LHCN-M2 (cell line): ENCODE measurements at places on chromosomes 7 and 10. TPM values are rescaled to one million over a fixed set of nuclear protein-coding genes. Genes with fewer than 3 reads are reported as not detected.

Gene TDRD1
- 0.06 TPM in 1 of 2 replicates, not detected in the other for total RNA-seq

DNA sequence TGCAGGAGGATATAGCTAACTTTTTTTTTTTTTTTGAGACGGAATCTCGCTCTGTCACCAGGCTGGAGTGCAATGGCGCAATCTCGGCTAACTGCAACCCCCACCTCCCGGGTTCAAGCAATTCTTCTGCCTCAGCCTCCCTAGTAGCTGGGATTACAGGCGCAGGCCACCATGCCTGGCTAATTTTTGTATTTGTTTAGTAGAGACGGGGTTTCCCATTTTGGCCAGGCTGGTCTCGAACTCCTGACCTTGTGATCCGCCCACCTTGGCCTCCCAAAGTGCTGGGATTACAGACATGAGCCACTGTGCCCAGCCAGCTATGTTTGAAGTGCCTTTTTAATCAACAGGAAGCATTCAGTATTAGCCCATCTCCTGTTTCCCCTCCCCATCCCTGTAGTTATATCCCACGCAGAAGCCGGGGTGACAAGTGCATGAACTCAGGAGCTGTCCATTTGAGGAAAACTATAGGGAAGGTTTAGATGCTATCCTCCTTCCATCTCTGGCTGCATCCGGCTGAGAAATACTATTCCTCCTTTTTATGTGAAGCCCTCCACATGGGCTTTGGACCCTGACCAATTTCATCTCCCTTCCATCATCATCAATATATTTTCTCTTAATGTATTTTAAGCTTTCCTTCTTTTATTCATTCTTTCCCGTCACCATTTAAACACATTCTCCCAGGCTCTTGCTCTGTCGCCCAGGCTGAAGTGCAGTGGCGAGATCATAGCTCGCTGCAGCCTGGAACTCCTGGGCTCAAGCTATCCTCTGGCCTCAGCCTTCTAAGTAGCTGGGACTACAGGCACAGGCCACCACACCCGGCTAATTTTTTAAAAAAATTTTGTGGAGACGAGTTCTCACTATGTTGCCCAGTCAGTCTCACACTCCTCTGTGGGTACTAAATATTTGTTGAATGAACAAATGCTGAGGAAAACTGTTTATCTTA lies 1.3 kb upstream of the POT1 start:
- no peak for DNase-seq

DNA sequence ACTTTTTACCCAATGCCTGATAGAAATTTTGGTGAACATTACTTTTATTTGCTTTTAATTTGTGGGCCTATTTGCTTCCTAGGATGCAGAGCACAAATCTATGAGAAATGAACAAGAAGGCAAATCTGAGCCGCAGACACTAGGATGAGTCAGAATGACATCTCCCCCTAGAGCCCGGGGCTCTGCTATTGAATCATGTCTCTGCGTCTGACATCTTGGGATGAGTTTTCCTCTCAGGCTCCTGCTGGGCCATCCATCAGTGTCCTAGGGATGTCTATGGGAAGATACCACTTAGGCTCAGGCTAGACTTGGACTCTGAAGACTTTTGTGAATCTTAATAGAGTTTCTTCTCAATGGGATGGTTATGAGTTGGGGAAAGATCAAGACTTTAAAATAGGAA lies 157.3 kb upstream of the MTPN start:
- DNase-seq = peak; percentile 93

DNA sequence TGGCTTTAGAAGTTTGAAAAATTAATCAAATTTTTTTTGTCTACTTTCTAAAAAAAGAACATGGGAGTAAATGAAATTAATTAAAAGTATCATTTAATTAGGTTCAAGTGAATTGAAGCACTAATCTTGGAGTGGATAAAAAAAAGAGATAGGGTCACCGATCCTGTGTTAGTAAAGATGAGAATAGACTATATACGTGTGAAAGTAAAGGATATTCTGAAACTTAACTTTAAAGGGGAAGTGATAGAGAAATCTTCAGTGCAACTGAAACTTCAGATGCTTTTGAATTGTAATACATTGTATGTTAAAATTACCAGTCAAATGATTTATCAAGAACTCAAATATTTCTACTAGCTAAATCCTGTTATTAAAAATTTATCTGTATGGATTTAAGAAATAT lies 4.8 kb downstream of the NHLRC2 start:
- DNase-seq = no peak

GRCh38 chr10:70265032-70265689 lies 18.6 kb downstream of the NPFFR1 start:
- DNase-seq = no peak

- DNase-seq = peak; percentile 74
Measured at GRCh38 chr10:44935201-44935965, 24.2 kb upstream of the RASSF4 start.

GRCh38 chr7:129998446-129998845 lies 45.7 kb upstream of the UBE2H start:
- DNase-seq = no peak
